Neural progenitor cell (in vitro differentiated cells): ENCODE measurements at places on chromosomes 7 and 10. TPM values are rescaled to one million over a fixed set of nuclear protein-coding genes. Genes with fewer than 3 reads are reported as not detected.

CUBN gene
- 1.5 and 2.2 TPM in 2 replicates for total RNA-seq

GRCh38 chr10:132421847-132422751 lies 25.1 kb downstream of the PWWP2B start:
- no peaks in the 10 kb centered on the region for H3K27me3 ChIP-seq
- DNase-seq = no peak
- H3K36me3 ChIP-seq = no peaks in the 10 kb centered on the region

- no peak for DNase-seq
- H3K27me3 ChIP-seq = no peaks in the 10 kb centered on the region
- H3K4me3 ChIP-seq = no peak overlapping the region
- H3K4me1 ChIP-seq = no peaks in the 10 kb centered on the region
- H3K27ac ChIP-seq = no peak overlapping the region
Observed at GRCh38 chr10:70193391-70193844, 23.1 kb upstream of the SAR1A start.

VPS37D gene
- total RNA-seq = 7.0 and 24.6 TPM in 2 replicates

- H3K27ac ChIP-seq = no peak overlapping the region
- no peak for DNase-seq
- no peaks in the 10 kb centered on the region for H3K27me3 ChIP-seq
- H3K36me3 ChIP-seq = no peaks in the 10 kb centered on the region
Observed at GRCh38 chr10:124116771-124117510, 23.5 kb upstream of the CHST15 start.

PRPS1L1 gene
- not detected in 2 replicates for total RNA-seq
